Stimulated activated CD8-positive, alpha-beta memory T cell treated with anti-CD3 and anti-CD28 coated beads, Interleukin-15, amount 100 ng/mL, for 1 hour (primary cell): ENCODE measurements at places on chromosomes 5 and 9.

GRCh38 chr5:28483327-28484025 is 1445.1 kb upstream of the CDH9 start:
- no peak for DNase-seq

- no peak for DNase-seq
Observed at GRCh38 chr5:139137697-139138096, 60.5 kb downstream of the SIL1 start.

GRCh38 chr9:127870887-127871286 is 6.6 kb downstream of the AK1 start:
- no peak for DNase-seq

- no peak for DNase-seq
Observed at GRCh38 chr5:113179156-113179555, 202.6 kb downstream of the DCP2 start.

GRCh38 chr5:132089363-132089762 is 15.8 kb downstream of the CSF2 start:
- DNase-seq, result no peak

GRCh38 chr9:134895097-134895496 is 14.5 kb downstream of the FCN2 start:
- DNase-seq, result no peak

- no peak for DNase-seq
Observed at GRCh38 chr9:115794921-115795475, 358.6 kb upstream of the PAPPA start.

- no peak for DNase-seq
Observed at GRCh38 chr9:5529683-5530221, 19.4 kb downstream of the PDCD1LG2 start.

DNA sequence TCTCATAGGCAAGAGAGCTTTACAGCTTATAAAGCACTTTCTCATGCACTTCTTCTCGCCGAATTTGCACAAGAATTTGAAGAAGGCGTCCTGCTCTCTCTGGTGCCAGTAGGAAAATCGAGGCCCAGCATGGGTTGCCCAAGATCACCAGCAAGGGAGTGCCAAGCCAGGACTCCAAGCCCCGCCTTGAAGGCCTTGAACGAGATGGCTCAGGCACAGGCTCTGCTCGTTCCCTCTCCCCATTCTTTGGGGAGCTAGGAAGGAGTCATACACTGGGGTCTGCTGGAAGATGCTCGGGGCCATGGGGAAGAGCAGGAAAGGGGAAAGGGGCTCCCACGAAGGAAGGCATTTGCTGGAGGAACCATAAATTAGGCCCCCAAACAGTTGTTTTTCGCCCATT is 46.7 kb downstream of the PAX5 start:
- DNase-seq, result no peak
